ENCODE measurements at places on chromosomes 5 and 9.

GRCh38 chr9:115200711-115201505 lies 83.0 kb upstream of the TNC start:
- peaks cover 11% of the 10 kb centered on the region for H3K27me3 ChIP-seq
- DNase-seq, result no peak
- no peak overlapping the region for H3K27ac ChIP-seq
- H3K4me1 ChIP-seq, result no peaks in the 10 kb centered on the region
- no peaks in the 10 kb centered on the region for H3K36me3 ChIP-seq

DNA sequence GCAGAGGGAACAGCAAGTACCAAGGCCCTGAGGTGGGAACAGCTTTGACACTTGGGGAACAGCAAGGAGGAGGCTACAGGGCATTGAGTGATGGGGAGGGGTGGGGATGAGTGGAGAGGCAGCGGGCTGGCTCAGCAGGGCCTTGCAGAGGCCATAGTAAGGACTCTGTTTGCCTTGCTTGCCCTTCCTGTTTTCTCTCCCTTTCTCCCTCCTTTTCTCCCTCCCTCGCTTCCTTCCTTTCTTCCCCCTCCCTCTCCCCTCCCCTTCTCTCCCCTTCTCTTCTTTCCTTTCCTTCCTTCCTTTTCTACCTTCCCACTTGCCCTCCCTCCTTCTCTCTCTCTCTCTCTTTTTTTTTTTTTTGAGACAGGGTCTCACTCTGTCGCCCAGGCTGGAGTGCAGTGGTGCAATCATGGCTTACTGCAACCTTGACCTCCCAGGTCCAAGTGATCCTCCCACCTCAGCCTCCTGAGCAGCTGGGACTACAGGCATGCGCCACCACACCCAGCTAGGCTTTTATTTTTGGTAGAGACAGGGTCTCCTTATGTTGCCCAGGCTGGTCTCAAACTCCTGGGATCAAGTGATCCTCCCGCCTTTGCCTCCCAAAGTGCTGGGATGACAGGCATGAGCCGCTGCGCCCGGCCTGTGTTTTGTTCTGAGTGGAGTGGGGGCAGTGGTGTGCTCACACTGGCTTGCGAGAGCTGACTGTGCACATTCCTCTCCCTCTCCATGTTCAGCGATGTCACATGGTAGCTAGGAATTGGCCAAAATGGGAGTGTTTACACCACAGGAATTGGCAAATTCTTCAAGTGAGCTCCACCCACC lies 17.1 kb downstream of the IER5L start:
- H3K4me1 ChIP-seq, result no peaks in the 10 kb centered on the region
- no peaks in the 10 kb centered on the region for H3K27me3 ChIP-seq
- H3K4me3 ChIP-seq, result no peak overlapping the region
- no peak for DNase-seq
- no peaks in the 10 kb centered on the region for H3K36me3 ChIP-seq
- no peak overlapping the region for H3K27ac ChIP-seq

GRCh38 chr5:154284433-154284832 lies 93.9 kb downstream of the GALNT10 start:
- no peaks in the 10 kb centered on the region for H3K27me3 ChIP-seq
- H3K27ac ChIP-seq, result no peak overlapping the region
- H3K4me3 ChIP-seq, result no peak overlapping the region
- no peaks in the 10 kb centered on the region for H3K4me1 ChIP-seq

DNA sequence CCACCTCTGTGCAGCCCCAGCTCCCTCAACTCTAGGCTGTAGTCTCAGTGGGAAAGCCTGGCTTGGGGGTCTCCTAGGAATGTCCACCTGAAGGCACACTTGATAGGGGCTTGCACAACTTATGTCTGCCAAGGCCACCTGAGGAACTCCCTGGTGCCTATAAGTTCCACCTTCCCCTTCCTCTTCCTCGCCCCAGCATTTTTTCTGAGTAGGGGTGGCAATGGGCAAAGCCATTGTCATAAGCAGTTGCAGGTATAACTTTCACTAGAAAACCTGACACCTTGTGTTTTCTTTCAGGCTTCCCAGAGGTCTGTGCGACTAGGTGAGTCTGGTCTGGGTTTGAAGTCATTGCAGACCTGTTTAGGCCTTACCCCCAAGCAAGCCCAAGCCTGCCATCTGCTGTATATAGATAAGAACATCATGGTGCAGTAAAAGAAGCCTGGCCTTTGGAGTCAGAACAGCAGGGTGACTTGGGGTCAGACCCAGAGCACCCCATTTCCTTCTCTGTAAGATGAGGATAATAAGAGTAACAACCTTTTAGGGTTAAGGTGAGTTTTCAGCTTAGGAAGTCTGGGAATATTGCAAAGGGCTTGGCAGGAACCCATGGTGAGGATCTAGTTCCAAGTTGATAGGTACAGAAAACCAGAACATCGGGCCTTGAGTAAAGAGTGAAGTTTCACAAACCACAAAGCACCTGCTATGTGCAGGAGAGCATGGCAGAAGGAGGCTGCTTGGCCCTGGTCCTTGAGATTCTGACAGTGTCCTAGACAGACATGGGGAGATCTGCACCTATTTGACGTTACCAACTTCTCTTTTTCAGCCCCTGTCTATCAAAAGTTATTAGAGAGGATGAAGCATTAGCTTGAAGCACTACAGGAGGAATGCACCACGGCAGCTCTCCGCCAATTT lies 33.8 kb downstream of the TGFBI start:
- no peaks in the 10 kb centered on the region for H3K27me3 ChIP-seq
- H3K36me3 ChIP-seq, result peaks cover 3% of the 10 kb centered on the region
- DNase-seq, result no peak
- no peak overlapping the region for H3K27ac ChIP-seq

GRCh38 chr5:132138260-132138659 lies 64.7 kb downstream of the CSF2 start:
- no peak for DNase-seq
- no peak overlapping the region for H3K4me3 ChIP-seq
- H3K36me3 ChIP-seq, result no peaks in the 10 kb centered on the region
- H3K4me1 ChIP-seq, result peaks cover 2% of the 10 kb centered on the region
- no peaks in the 10 kb centered on the region for H3K27me3 ChIP-seq
- no peak overlapping the region for H3K27ac ChIP-seq

DNA sequence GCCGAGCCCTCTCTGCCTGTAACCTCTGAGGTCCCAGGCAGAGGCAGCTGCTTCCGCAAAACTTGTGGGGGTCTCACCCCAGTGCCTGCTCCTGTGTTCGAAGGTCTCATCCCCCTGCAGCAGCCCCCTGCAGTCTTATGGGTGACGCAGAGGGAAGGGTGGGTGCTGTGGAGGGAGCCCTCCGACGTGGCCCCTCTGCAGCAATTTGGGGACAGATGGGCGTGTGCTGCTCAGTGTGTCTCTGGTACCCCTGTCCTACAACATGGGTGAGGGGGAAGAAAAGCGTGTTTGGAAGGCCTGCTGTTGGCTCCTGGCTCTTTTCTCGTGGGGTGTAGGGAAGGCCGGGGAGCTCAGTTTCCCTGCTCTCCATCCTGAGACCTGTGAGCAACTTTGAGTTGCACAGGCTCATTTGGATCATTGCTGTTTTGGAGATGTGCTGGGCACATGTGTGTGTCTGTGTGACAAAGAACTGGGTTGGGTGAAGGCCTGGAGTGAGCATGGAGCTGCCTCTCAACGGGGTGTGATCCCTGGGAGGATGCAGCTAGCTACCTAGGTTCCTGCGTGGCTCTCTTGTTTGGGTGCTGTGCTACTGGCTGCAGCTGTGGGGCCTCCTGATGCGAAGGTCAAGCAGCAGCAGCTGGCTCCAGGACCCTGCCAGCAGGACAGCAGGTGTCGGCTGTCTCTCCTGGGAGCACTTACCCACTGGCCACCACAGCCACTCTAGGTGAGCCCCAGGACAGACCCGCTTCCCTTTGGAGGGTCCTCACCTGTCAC lies 179.6 kb upstream of the PITX1 start:
- no peak overlapping the region for H3K4me3 ChIP-seq
- H3K27me3 ChIP-seq, result no peaks in the 10 kb centered on the region

- no peak for DNase-seq
- H3K4me1 ChIP-seq, result no peaks in the 10 kb centered on the region
- H3K4me3 ChIP-seq, result no peak overlapping the region
- no peak overlapping the region for H3K27ac ChIP-seq
- no peaks in the 10 kb centered on the region for H3K36me3 ChIP-seq
Measured at GRCh38 chr5:52947851-52948250, 41.3 kb upstream of the ITGA2 start.

- DNase-seq, result no peak
- no peak overlapping the region for H3K4me3 ChIP-seq
- H3K27me3 ChIP-seq, result peaks cover 95% of the 10 kb centered on the region
- H3K27ac ChIP-seq, result no peak overlapping the region
- H3K4me1 ChIP-seq, result peaks cover 16% of the 10 kb centered on the region
Measured at GRCh38 chr5:73298251-73298771, 125.3 kb downstream of the TMEM174 start.

DNA sequence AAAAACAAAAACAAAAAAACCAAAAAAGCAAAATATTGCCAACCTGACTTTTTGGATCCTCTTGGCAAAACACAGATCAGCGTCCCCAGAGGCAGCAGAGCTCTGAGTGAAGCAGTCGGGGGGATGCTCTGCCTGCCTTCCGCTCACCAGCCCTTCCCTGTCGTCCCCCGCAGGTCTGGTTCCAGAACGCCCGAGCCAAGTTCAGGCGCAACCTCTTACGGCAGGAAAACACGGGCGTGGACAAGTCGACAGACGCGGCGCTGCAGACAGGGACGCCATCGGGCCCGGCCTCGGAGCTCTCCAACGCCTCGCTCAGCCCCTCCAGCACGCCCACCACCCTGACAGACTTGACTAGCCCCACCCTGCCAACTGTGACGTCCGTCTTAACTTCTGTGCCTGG lies 20.7 kb downstream of the LHX2 start:
- DNase-seq, result no peak
- no peaks in the 10 kb centered on the region for H3K4me1 ChIP-seq
- no peak overlapping the region for H3K27ac ChIP-seq
- H3K27me3 ChIP-seq, result peaks cover 32% of the 10 kb centered on the region
- H3K36me3 ChIP-seq, result no peaks in the 10 kb centered on the region

GRCh38 chr9:116090030-116090770 lies 63.4 kb upstream of the PAPPA start:
- no peaks in the 10 kb centered on the region for H3K27me3 ChIP-seq
- DNase-seq, result no peak
- no peak overlapping the region for H3K27ac ChIP-seq
- H3K4me3 ChIP-seq, result no peak overlapping the region
- H3K4me1 ChIP-seq, result no peaks in the 10 kb centered on the region

DNA sequence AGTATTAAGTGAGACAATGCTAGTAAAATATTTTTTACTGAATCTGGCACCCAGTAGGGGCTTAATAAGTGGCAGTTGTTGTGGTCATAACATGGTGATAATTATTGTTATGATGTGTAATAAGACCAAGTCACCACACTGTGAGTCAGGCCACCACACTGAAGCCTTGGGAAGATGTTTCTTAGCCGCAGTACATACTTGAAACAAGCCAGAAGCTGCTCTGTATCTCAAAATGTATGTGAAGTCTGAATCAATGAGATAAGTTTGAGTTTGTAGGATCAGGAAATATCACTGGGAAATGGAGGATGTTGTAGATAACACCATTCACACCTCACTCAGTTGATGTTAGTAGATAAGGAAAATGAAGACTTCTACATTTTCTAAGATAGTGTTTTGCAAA lies 51.3 kb upstream of the PTPN3 start:
- H3K27me3 ChIP-seq, result no peaks in the 10 kb centered on the region
- H3K27ac ChIP-seq, result no peak overlapping the region
- DNase-seq, result no peak

DNA sequence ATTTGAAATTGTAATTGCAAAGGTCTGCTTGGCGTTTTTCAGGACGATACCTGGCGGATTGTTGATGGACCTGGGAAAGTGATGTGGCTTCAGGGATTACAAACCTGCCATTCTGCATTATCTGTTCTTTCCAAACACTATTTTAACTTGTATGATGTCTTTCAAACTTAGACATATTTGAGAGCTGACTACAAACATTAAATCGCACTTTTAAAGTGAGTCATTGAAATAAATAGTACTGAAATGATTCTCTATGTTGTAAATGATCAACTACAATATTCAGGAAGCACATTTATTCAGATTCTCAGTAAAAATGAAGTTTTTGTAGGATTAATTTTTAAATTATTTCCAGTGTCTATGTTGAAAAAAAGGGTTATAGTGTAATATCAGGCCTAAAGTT lies 32.3 kb upstream of the TMEM171 start:
- no peaks in the 10 kb centered on the region for H3K4me1 ChIP-seq
- H3K36me3 ChIP-seq, result no peaks in the 10 kb centered on the region
- no peak overlapping the region for H3K27ac ChIP-seq
- no peak for DNase-seq
- no peak overlapping the region for H3K4me3 ChIP-seq

DNA sequence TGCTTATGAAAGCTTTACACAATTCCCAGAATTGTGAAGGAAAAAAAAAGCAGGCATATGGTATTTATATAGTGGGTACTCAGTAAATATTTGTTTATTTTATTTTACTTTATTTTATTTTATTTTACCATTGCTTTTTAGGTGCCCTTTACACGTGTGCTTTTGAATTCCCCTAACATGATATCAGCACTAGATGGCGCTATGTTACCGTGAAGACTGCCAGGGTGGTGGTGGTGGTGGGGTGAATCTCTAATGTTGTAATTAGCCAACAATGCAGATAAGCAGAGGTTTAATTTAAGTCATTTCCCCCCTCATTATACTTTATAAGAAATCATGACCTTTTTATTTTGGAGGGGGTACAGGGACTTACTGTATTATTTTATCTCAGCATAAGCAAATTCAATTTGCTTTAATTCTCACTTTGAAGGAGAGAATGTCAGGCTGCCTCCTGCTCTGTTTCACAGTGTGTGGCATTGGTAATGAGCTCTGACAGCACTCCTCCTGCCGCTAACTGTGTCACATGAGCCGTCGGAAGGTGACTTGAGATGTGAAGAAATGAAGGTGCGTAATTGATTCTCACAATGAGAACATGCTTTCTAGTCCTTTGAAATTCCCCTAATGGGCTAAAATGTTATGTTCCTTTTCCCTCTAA lies 165.6 kb downstream of the YTHDC2 start:
- H3K36me3 ChIP-seq, result no peaks in the 10 kb centered on the region
- H3K27me3 ChIP-seq, result no peaks in the 10 kb centered on the region
- no peak overlapping the region for H3K27ac ChIP-seq
- H3K4me3 ChIP-seq, result no peak overlapping the region
- no peaks in the 10 kb centered on the region for H3K4me1 ChIP-seq
- DNase-seq, result no peak

DNA sequence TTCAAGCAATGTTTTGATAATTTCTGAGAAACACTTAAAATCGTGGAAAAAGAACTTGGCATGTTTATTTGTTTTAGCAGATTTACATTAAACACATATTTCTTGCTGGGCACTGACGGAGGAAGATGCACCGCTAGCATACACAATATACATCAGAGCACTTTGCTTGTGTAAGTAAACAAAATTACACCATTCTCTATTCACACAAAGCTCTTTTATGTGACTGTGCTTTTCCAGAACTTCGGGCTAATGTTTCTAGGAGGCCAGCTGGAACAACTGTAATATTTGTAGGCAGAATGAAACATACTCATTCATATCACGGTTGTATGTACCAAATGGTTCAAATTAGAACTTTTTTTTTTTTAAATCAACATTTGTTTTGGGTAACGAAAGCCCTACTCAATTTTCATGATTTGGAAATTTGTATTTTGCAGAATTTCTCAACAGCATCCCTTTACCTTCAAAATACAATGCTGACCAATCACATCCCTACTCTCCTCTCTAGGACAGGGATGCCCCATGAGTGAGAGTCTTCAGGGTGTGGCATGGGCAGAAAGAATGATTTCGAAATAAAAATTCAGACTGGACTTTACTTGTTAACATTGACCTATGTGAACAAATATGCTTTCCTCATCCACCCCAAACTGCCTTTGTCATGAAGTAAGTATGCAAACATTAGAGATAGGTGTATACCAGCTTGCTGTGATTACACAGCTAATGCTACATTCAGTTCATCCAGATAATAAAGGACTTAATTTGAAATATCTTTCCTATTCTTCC lies 425.1 kb downstream of the BNC2 start:
- no peak overlapping the region for H3K27ac ChIP-seq
- no peaks in the 10 kb centered on the region for H3K4me1 ChIP-seq
- no peak for DNase-seq
- H3K4me3 ChIP-seq, result no peak overlapping the region
- H3K36me3 ChIP-seq, result no peaks in the 10 kb centered on the region

Data from CD4-positive, alpha-beta T cell (primary cell).